Activated CD4-positive, alpha-beta T cell treated with anti-CD3 and anti-CD28 coated beads, Interleukin-2, Interleukin-4, amounts not matched to agents 100 ng/mL and 50 ng/mL, durations not matched to agents 16 hours and 8 hours (primary cell): ENCODE measurements at places on chromosomes 2 and 18.

DNA sequence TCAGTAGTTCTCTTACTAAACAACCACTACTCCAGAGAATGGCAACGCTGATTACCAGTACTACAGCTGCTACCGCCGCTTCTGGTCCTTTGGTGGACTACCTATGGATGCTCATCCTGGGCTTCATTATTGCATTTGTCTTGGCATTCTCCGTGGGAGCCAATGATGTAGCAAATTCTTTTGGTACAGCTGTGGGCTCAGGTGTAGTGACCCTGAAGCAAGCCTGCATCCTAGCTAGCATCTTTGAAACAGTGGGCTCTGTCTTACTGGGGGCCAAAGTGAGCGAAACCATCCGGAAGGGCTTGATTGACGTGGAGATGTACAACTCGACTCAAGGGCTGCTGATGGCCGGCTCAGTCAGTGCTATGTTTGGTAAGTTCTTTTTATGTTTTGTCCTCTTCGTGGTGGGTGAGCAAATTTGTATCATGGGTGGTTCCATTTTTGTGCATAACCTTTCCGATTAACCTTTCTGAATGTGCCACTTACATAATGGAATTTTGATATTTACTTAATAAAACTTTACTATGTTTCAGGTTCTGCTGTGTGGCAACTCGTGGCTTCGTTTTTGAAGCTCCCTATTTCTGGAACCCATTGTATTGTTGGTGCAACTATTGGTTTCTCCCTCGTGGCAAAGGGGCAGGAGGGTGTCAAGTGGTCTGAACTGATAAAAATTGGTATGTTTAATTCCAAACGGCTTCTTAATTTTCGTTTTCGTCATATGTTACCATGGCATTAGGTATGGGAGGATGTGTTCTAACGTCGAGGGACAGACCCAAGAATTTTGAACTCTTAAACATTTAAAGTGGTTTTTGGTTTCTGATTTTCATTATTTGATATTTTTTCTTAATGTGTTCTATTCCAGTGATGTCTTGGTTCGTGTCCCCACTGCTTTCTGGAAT is 1.3 kb downstream of the SLC20A1 start:
- no peak for DNase-seq

DNA sequence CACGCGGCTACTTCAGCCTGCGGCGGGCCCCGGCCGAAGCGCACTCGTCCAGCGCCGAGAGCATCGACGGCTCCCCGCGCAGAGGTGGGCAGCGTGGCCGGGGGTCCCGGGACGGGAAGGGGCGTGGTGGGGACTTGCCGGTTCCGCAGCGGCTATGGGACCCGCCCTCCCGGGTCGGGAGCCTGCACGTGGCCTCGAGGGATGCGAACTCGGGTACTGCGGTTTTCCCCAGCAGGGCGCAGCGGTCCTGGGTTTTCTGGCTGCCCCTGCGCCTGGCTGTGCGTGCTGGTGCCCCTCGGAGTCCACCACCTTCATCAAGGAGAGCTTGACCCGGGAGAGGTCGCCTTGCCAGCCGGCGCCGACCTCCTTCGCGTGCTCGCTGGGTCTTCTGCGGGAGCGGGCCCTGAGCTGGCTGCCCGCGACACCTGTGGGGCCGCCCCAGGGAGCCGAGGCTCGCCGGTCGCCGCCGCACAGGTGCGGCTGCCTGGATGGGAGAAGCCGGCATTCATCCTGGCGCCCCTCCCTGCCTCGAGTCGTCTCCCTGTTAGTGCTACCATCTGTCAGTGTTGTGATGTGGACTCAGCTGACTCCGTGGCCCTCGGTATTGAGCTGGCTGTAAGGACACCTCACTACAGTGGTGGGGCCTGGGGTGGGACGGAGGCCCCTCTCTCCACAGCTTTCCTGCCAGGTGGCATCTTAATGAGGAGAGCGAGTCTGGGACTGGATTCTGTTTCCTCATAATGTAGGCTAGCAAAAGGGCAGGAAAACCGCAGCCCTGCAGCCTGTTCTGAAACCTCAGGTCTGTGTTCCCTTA is 177.3 kb downstream of the AGAP1 start:
- no peak for DNase-seq

DNA sequence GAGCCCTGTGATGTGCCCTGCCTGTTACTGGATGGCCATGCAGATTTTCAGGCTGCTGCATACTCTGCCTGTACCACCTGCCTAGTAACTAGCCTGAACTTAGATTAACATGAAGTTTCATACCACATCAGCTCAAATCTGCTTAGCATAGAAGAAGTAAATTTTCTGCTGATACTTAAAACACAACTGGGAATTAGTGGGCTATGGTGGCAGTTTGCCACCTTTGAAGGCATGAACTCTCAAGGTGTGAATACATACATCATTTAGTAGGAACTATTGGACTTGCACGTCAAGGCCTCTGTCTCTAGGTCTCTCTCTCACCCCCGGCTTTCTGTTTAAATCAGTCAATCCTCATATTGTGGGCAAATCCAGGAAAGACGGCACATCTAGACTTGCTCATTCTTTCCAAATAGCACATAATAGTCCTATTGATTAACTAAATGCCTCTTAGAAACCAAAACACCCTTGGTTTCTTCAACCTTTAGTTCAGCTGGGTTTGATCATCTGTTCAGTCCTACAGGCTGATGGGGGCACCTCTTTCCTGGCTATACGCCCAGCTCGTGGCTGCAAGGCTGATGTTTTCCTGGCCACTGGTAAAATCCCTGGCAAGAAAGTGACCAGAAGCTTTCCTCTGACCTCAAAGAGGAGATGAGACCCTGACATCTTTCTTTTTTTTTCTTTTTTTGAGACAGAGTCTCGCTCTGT is 58.4 kb downstream of the ALPK2 start:
- DNase-seq = no peak

- no peak for DNase-seq
Measured at GRCh38 chr2:211649331-211649730, 889.3 kb downstream of the ERBB4 start.

- DNase-seq = no peak
Measured at GRCh38 chr2:144914113-144914512, 394.2 kb upstream of the ZEB2 start.
